Bronchial smooth muscle cell (primary cell): ENCODE measurements at places on chromosomes 1 and 21. TPM values are rescaled to one million over a fixed set of nuclear protein-coding genes. Genes with fewer than 3 reads are reported as not detected.

COL16A1 gene
- 85.6 and 115 TPM in 2 replicates for total RNA-seq

ALX3 gene
- total RNA-seq: not detected in 2 replicates

C1orf50 gene
- total RNA-seq: 3.1 and 4.1 TPM in 2 replicates

ACOT11 gene
- 3.0 and 4.0 TPM in 2 replicates for total RNA-seq

ITPKB gene
- 5.2 and 5.9 TPM in 2 replicates for total RNA-seq

E2F2 gene
- under 0.01 TPM in 1 of 2 replicates, not detected in the other for total RNA-seq

DVL1 gene
- 67.0 and 107 TPM in 2 replicates for total RNA-seq

OLFML3 gene
- total RNA-seq: 140 and 177 TPM in 2 replicates
